H7 (cell line): ENCODE measurements at places on chromosomes 5 and 9. TPM values are rescaled to one million over a fixed set of nuclear protein-coding genes. Genes with fewer than 3 reads are reported as not detected.

DNA sequence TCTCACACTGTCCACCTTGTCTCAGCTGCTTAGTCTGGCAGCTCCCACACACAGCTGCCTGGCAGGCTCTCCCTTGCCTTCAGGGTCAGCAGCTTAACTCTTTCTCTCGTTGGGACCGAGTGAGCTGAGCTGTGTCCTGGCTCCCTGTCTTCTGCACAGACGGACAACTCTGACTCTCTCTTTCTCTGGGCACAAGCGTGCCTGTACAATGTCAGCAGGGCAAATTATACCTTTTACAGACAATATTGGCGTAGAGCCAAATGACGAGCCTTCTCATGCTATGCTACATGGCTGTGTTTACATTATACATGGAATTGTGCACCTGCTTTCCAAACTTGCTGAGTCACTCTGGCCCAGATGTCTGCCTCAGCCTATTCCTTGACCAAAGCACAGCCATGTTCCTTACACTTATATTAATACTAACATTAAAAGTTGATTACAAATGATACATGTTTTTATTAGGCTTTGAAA is 188.6 kb downstream of the CYLC2 start:
- no peak for DNase-seq

DNA sequence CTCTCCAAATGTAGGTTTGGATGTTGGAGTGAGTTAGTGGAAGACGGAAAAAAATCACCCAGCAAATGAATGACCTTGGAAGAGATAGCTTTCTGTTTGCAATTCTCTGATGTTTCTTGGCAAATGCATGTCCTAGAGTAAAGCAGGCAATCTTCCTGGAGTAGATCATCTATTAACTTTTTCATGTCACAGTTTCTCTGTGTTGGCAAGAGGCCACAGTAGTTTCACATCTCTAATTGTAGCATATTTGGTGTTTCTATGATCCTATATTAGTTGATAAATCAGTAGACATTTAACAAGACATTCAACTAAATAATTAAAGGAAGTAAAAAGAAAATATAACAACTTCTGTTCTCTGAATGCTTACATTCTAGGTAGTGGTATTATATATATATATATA is 138.2 kb upstream of the MINAR2 start:
- no peak for DNase-seq

GRCh38 chr5:37694867-37695266 is 145.0 kb downstream of the GDNF start:
- DNase-seq, result no peak

DNA sequence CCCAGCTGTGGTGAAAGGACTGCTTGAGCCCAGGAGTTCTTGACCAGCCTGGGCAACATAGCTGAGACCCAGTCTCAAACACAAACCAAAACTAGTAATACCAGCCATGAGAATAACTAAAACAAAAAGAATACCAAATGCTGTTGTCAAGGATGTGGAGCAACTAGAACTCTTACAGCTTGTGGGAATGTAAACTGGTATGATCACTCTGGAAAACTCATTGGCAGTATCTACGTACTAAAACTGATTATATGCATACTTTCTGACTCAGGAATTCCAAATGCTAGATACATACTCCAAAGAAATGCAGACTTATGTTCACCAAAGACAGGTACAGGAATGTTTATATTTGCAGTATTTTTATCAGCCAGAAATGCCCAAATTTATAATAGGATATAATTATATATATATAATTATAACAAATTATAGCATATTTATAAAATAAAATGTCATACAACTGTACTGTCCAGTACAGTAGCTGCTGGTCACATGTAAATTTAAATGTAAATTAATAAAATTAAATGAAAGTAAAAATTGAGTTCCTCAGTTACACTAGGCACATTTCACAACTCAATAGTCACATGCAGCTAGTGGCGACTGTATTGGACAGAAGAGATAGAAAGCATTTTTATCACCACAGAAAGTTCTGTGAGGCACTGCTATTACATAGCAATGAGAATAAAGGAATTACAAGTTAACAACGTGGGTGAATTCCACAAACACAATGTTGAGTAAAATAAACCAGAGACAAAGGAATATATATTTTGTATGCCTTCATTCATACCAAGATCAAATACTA is 118.5 kb downstream of the GNAQ start:
- DNase-seq, result no peak

GRCh38 chr5:126794157-126794828 is 17.4 kb downstream of the LMNB1 start:
- no peak for DNase-seq

DNA sequence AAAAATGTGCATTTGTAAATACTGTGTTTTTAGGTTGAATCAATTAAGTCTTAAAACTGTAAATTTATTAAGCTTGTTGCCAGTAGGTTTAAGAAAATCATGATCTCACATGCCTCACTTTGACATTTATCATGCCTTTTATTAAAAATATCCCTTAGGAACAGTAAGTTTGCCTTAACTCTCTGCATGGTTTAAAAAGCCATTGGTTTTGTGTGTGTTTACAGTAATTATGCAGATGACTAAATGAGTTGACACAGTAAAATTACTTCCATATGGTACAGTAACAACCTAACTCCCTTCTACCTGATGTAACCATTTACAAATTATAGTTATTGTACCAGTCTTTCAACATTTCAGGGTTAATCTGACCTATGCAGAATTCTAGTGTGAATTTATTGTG is 6.5 kb downstream of the RPS6 start:
- no peak for DNase-seq

GRCh38 chr9:75188756-75189155 is 100.4 kb downstream of the OSTF1 start:
- DNase-seq, result no peak

DNA sequence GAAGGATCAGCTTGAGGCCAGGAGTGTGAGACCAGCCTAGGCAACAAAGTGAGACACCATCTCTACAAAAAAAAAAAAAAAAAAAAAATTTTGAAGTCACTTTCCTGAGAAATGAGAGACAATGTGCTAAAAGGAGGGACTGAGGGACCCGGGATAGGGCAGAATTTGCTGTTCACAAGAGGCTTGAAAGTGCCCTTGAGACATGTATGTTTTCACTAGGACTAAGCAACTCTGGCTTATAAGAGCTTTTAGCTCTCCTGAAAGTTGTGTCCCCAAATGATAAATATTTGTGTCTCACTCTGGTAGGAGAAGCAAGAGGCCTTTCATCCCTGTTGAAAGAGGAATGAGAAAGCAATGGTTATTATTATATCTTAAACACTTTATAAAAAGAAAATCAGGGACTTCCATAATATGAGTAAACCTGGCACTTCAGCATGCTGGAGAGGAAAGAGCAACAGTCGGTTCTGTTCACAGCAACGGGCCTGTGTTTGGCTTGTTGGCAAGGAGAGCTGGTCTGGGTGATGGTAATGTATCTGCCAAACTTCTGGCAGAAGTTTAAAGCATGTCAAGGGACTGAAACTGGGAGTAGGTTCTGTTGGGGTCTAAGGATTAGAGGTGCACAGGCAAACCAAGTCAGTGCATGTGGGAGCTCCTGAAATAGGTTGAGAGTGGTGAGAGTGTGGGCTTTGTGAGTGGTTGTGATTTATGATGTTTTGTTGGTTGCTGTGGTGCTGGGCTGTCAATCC is 32.2 kb downstream of the ENTREP1 start:
- DNase-seq, result no peak

DNA sequence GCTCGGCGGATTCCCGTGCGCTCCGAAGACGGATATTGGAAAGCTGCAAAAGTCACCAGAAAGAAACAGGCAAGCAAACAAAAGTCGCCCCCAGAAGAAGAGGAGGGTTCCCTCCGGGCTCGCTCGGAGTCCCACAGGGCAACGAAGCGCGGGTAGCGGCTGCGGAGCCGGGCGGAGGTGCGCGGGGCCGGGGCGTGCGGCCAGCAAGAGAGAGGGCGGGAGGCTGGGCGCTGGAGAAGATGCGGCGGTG is at the start of gene FBN2:
FBN2 (minus strand) TSS at position 246 of the 250 bp plus-strand sequence. CDS start 642 bp downstream, outside the sequence.
- no peak for DNase-seq

GRCh38 chr9:94772639-94773303 is 46.3 kb downstream of the AOPEP start:
- peak; percentile 37 for DNase-seq

DNA sequence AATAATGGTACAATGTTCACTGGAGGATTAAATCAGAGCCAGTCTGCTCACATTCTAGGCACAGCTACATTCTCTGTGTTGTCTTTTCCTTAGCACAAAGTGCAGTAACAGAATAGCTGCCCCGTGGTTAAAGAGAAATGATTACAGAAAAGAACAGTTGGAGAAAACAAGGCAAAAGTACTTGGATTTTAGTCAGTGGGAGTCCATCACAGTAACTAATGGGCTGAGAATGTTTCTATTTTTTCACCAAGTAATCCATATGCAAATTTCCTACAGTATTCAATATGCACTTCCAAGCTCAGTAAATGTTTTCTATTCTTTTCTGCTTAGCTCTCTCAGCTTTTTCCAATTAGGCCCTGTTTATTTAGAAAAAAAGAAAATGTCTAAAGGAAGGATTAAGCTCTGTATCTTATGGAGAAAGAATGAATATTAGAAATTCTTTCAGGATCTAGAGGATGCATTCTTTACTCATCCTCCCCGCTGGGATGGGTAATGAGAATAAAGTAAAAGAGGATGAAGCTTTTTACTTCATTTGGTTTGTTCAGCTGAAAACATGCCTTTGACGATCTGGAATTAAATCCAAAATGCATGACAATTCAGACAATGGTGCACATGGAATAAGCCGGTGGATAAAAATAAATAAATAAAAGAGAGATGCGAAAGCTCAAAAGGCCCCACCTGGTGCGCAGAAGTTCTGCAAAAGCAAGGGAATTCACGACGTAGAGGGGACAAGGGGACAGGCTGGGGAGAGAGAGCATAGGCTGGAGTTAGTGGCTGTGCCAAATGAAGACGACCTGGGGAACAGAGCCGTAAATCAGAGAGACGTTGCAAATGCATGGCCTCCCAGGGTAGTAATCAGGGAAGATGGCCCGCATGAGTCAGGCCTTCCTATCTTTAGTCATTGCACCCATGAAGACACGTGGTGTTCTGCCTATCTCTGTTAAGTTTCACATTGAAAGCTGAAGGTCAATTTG is 345.2 kb downstream of the GLIS3 start:
- DNase-seq, result peak; percentile 10

- DNase-seq, result peak; percentile 55
These were observed 101.6 kb upstream of the CPEB4 start for GRCh38 chr5:173786286-173787187.

GRCh38 chr5:170289764-170290163 is 7.8 kb downstream of the LCP2 start:
- no peak for DNase-seq

- no peak for DNase-seq
These were observed 34.8 kb upstream of the GLRX start for GRCh38 chr5:95857185-95857945.

GRCh38 chr5:43642428-43642827 is 39.4 kb downstream of the NNT start:
- no peak for DNase-seq

DNA sequence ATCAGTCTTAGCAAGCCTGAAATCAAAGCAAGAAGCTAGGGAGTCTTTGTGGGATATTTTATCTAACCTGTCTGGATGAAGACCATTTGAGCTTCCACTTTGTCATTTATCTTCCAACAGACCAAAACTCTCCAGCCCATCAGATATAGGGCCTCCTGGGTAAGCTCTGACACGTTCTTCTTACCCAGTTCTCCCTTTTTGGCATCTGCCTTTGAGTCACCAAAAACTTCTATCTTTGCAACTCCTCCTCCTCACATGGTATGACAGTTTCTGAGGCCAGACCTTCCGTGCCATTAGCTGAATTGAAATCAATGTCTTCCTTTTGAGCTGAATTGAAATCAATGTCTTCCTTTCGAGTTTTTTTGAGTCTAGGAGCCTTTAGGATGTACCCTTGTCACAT is 156.6 kb upstream of the SPRY4 start:
- no peak for DNase-seq

DNA sequence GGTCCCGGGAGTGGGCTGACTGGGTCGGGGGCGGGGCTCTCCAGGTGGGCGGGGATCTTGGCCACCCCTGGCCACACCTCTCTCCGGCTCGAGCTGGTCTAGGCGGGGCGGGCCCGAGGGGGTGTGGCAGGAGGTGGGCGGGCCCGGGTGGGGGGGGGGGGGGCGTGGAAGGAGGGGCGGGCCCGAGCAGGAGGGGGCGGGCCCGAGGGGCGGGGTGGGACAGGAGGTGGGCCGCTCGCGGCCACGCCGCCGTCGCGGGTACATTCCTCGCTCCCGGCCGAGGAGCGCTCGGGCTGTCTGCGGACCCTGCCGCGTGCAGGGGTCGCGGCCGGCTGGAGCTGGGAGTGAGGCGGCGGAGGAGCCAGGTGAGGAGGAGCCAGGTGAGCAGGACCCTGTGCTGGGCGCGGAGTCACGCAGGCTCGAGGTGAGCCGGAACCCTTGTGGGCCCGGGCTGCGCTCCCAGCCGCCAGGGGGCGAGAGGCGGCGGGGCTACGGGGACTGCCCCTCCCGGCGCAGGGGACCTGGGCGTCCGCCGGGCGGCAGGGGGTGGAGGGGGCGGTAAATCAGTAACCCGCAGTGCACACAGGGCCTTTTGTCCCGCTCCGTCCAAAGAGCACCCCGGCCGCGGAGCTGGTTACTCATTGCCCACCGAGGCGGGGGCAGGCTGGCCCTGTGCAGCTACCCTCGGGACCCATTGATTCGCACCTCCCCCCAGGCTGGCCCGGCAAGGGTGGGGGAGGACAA is at the start of gene FGFR4:
FGFR4 (plus strand) TSS at position 262 of the 744 bp plus-strand sequence. CDS start 2,688 bp downstream, outside the sequence.
- peak; percentile 100 for DNase-seq

- DNase-seq, result no peak
These were observed 55.4 kb downstream of the EFNA5 start for GRCh38 chr5:107615299-107615817.

DNA sequence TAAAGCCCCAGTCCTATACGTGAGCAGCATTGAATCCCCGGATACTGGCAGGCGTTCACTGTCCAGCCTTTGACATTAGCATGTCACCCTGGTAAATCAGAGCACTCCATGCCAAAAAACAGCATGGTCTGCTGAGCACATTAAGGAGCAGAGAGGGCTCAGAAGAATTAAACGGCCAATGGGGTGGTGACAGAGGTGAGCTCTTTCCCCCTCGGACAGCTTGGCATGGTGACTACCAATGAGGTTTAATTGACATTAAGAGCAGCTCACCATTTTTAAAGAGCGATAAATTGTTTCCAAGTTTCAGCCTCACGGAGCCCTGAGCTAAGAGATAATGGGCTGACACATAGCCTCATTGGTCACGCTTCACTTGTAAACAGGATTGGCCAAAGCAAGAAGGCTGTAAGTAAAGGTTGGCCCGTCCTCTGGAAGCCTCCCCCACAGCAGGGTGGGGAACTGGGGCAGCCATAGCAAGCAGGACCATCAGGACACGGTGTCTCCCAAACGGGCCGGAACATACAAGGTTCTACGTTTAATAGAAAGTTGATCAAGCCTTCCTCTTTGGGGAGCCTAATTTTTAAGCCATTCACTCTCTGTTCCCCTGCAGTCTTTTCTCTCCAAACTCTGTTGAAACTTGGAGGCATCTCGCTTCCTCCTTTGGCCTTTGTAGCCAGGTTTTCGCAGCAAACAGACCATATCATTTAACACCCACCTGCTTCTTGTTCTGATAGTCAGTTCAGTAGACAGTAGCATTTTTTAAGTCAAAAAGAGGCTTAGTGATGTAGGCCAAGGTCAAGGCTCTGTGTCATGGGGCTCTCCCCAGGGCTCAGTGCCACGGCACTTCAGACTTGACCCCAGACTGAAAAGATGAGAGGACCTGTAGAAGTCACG is 25.9 kb downstream of the QRFP start:
- no peak for DNase-seq

ZFYVE16 gene
- total RNA-seq, result 11.7 and 17.8 TPM in 2 replicates

CARTPT gene
- total RNA-seq, result not detected in 2 replicates

PITX1 gene
- not detected in 2 replicates for total RNA-seq

SNX30 gene
- 9.7 and 18.0 TPM in 2 replicates for total RNA-seq

PKD2L2 gene
- total RNA-seq, result not detected in 2 replicates
